Camera-type eye (tissue), 1 donor: ENCODE measurements at places on chromosomes 5 and 9. TPM values are rescaled to one million over a fixed set of nuclear protein-coding genes. Genes with fewer than 3 reads are reported as not detected.

The INSL4 gene
- total RNA-seq = not detected

The SPINK13 gene
- total RNA-seq = not detected

The GPX8 gene
- total RNA-seq = 58.7 TPM

The APC gene
- total RNA-seq = 209 TPM

The UGT3A2 gene
- 1.7 TPM for total RNA-seq

The GNA14 gene
- total RNA-seq = 4.3 TPM

The PIP5KL1 gene
- 3.2 TPM for total RNA-seq

The GABBR2 gene
- 37.1 TPM for total RNA-seq

The SLC6A3 gene
- total RNA-seq = 2.7 TPM

The ABCA2 gene
- 49.9 TPM for total RNA-seq

The STK32A gene
- total RNA-seq = 17.7 TPM

The MARCOL gene
- total RNA-seq = not detected

The IFNK gene
- total RNA-seq = not detected

The NR5A1 gene
- not detected for total RNA-seq

The HAVCR1 gene
- not detected for total RNA-seq

The GFPT2 gene
- 17.5 TPM for total RNA-seq

The LHX3 gene
- total RNA-seq = 18.5 TPM

The TXNDC8 gene
- not detected for total RNA-seq

The ANKRD18B gene
- 3.3 TPM for total RNA-seq

The IL4 gene
- total RNA-seq = not detected

The ENTPD2 gene
- total RNA-seq = 7.0 TPM

The MEGF10 gene
- total RNA-seq = 32.7 TPM

The FKTN gene
- 50.1 TPM for total RNA-seq

The SLC6A18 gene
- total RNA-seq = not detected

The SPINK7 gene
- not detected for total RNA-seq

The PLCXD3 gene
- 2.4 TPM for total RNA-seq

The CA9 gene
- 0.88 TPM for total RNA-seq

The XPA gene
- total RNA-seq = 26.7 TPM

The HTR1A gene
- not detected for total RNA-seq

The GPX3 gene
- 129 TPM for total RNA-seq

The PCDHB16 gene
- 9.2 TPM for total RNA-seq

The ANKRD33B gene
- total RNA-seq = 138 TPM

The PCDHA1 gene
- 0.71 TPM for total RNA-seq

The KCNV2 gene
- total RNA-seq = 134 TPM

The TPPP gene
- total RNA-seq = 5.2 TPM

The C7 gene
- 7.5 TPM for total RNA-seq

The INSYN2B gene
- 0.49 TPM for total RNA-seq

The ALAD gene
- total RNA-seq = 29.9 TPM

The PDCD1LG2 gene
- total RNA-seq = not detected

The PDZD2 gene
- 50.7 TPM for total RNA-seq

The LMX1B gene
- 12.9 TPM for total RNA-seq

The PCDHB2 gene
- total RNA-seq = 8.3 TPM

The TMCO6 gene
- total RNA-seq = 54.8 TPM

The PCA3 gene
- 0.27 TPM for total RNA-seq

The PCDHGB7 gene
- 26.6 TPM for total RNA-seq

The CSF1R gene
- 22.4 TPM for total RNA-seq

The SPINK6 gene
- not detected for total RNA-seq

The HRH2 gene
- total RNA-seq = 1.8 TPM

The CYLC2 gene
- total RNA-seq = not detected

The GABRA6 gene
- total RNA-seq = not detected

The CCNB1 gene
- 26.3 TPM for total RNA-seq

The CD274 gene
- 1.4 TPM for total RNA-seq

The CDO1 gene
- 64.5 TPM for total RNA-seq

The LCN2 gene
- total RNA-seq = 21.4 TPM
